ENCODE measurements at places on chromosomes 1 and 21.

DNA sequence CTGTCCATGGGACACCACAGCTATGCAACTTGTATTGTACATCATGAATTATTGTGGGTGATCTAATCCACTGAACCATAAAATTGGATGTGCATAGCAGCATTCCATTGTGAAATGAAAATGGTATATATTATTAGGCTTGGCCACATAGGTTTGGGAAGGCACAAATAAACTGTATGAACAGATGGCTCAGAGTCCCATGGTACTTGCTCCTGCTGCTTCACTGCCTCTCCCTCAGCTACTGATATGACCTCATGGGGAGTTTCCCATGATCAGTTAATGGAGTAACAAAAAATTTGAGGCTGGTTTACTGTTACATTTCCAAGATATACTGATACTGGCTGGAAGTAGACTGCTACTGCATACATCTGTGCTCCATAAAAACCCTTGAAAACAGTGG is 152.7 kb upstream of the NEGR1 start:
- DNase-seq, result no peak

DNA sequence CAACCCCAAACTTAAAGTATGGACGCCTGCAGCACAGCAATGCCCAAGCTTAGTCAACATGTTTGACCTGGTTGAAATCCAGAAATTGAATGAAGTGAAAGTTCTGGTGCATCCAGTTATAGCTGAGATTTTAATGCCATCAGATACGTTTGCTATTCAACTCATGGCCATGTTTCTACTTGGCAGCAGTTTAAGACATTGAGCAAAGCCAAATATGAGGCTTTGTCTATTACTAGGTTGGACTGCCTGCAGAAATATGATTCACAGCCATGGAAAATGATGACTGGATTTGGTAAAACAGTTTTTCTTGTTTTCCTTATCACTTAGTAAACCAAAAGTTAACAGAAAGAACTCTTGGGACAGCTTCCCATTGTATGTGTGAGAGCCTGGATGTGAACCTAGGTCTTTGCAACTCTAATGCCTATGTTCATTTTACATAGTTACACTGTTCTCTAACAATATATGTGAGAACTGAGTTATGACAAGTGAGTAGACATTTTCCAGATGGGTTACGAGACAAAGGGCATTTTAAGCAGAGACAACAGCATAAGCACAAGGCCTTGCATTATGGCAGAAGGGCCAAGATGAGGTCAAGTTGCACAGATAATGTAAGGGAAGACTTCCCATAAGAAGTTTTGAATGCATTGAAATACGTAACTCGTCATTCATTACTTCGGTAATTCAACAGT is 32.4 kb upstream of the MYSM1 start:
- no peak for DNase-seq

- no peak for DNase-seq
Observed at GRCh38 chr1:180898441-180899219, 14.1 kb upstream of the KIAA1614 start.

DNA sequence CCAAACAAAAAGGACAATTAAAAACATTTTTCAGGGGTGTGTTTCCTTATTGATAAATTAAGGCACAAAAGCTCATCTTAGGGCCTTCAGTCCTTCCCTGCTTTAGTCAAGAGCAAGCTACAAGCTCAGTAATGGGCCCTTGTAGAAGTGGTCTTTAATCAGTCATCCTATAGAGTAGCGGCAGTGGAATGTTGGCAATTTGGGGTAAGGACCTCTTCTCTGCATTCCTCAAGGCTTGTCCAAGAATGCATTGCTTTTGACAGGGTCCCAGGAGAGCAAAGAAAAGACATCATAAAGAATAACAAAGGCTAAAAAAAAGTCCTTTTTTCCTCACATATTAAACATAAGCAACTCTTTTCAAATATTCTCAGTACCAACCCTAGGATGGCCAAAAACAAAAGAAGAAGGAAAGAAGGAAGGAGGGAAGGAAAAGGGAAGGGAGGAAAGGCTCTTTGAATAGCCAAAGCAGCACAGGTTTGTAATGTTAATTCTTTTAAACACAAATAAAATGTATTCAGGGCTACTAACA is 27.3 kb upstream of the CAMK1G start:
- no peak for DNase-seq

DNA sequence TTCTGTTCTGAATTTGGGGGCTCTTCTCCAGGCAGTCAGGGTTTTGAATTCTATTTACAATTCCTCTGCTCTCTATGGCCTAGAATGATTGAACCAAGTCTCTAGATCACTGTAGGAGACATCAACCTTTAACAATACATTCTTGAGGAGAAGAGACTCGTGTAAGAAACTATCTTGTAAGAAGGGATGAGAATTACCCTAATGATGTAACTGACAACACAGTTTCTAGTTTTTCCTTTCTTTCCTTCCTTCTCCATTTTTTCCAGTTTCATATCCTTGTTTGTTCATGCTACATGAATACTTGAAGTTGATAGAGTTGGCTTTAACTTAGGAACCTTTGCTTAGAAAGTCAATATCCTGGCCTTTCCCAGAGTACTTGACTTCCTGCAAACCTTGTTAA is 1.3 kb upstream of the ATP1A1 start:
- DNase-seq, result no peak

GRCh38 chr1:233613252-233614172 is at the start of gene KCNK1:
KCNK1 (plus strand) TSS chr1:233614106; CDS start chr1:233614172, 66 bp downstream.
- DNase-seq, result no peak
